Stimulated activated naive B cell treated with anti-CD40 and anti-IgM and Interleukin-4, amounts not matched to agents 10 μg/mL and 1 μg/mL and 100 μg/mL, for 72 hours (primary cell): ENCODE measurements at places on chromosomes 2 and 18.

DNA sequence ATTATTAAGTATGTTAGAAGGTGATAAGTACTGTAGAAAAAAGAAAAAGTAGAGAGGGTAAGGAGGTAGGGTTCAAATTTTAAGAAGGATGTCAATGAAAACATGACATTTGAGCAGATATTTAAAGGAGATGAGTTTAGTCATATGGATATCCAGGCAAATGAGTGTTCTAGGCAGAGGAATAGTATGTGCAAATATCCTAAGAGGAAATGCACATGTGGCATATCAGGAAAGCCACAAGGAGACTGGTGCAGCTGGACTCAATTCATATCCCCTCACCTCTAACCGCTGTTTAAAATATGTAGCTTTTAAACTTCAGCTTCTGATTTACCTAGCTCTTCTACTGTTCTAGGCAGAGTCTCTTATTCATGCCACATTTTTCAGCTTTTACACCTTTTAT is 9.5 kb downstream of the AGPS start:
- no peak for DNase-seq

DNA sequence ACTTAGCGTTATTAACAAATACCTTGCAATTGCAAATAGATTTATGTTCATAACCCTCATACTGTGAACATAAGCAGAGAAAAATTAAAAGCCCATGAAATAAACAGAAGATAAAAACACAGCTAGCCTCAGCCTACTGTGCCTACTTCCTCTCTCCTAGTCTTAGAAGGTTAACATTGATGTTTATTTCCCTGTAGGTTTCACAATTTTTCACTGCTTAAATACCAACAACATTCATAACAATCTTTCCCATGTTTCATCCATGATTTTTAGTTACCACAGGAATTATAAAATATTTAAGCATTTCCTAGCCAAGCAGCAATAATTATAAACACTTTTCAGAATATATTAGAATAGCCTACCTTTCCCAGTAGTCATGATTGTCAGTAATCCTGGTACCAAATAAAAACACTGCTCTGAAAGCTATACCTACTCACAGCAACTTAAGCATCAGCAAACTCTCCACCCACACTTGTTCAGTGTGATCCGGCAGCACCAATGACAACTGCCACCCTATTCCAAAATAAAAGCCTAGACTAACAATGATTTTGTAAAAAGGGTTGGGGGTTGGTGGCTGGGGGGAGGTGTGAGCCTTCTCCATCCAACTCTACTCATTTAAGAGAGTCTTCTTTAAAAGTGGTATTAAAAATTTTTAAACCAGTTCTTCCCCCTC is 40.6 kb upstream of the RNU4ATAC start:
- no peak for DNase-seq

- DNase-seq = no peak
Measured at GRCh38 chr2:234249034-234249735, 198.7 kb downstream of the SPP2 start.

- DNase-seq = no peak
Measured at GRCh38 chr18:29556070-29556469, 1379.1 kb upstream of the CDH2 start.

DNA sequence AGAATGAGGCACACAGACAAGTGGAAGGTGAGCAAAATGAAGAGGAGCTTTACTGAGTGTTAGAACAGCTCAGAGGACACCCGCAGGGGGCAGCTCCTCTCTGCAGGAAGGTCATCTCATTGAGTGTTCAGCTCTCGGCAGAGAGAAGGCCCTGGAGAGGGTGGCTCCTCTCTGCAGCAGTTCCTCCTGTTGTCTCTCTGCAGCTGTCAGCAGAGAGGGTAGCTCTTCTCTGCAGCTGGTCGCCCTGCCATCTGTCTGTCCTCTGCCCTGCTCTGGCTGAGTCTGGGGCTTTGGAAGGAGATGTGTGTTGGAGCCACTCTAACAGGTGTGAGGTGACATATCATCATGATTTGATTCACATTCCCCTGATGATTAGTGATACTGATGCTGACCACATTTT is 6.8 kb upstream of the SNTG2 start:
- no peak for DNase-seq
